Fibroblast of skin of scalp (primary cell): ENCODE measurements at places on chromosomes 12 and 14.
A peak's percentile ranks its signal among the peaks of the same experiment; 100 is the strongest.

DNA sequence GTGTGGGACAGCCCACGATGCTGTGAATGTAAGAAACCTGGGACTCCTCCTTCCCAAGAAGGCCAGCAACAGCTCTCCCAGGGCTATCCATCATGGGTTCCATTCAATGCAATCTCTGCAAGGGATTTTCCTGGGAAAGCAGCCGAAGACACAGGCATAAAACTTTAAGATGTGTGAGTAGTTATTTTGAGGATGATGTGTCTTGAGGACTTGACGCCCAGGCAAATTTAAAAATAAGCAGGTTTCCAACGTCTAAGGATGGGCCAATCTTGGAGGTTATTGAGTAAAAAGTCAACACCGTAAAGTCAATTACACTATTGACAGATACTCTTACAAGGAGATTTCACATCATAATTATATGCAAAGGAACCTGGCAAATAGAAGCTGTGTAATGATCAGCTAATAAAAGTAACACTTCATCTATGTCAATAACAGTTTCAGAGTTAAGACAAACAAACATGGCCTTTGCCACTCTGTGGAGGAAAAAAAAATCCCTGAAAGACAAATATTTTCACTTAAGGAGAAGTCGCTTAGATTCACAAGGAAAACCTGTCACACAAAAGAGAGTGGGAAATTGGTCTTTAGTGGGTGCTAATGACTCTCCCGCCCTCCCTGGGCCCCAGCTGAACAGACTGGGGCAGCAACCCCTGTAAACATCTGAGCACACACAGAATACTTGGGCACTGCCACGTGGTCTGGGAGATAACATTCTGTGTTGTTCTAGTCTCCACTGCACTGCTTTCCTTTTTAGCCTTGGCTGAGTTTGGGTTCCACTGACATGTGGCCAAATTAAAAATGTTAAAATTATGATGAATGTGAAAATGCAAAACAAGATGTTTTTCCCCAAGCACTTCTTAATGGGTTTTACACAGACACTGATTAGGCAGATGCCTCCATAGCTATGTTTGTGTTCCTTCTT, 240.9 kb downstream of the FOXN3 start:
- no peak for DNase-seq

DNA sequence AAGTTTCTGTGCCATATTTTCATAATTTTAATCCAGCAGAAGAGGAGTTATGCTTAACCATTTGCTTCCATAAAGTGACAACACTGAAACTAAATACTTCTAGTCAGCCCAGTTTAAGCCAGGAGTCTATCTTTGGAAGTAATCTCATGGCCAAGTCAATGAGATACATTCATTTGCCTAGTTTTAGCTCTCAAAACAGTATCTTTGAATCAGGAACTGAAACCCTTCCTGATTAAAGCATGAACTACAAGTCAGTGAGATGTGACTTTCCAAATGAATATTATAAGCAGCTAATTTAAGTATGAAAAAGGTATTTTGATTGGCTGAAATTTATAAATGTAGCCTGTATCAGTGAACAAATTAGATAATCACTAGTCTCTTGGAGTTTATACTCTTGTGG, 491.5 kb downstream of the SLC6A15 start:
- no peak for DNase-seq

- DNase-seq, result no peak
Observed at GRCh38 chr14:54058505-54058904, 101.9 kb upstream of the BMP4 start.

DNA sequence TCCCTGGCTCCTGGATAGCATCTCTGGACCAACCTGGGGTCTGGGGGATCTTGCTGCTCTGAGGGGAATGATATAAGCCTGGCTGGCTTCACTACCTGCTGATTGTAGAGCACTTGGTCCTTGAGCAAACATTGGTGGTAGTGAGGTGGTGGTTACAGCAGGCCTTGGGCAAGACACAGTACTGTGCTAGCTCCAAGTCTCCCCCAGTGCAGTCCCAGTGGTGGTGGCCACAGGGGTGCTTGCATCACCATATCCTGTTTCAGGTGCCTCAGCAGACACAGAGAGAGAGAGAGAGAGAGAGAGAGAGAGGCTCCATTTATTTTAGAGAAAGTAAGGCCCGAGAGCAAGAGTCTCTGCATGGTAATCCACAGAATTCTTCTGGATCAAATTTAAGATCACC, 186.3 kb downstream of the MYRFL start:
- no peak for DNase-seq

DNA sequence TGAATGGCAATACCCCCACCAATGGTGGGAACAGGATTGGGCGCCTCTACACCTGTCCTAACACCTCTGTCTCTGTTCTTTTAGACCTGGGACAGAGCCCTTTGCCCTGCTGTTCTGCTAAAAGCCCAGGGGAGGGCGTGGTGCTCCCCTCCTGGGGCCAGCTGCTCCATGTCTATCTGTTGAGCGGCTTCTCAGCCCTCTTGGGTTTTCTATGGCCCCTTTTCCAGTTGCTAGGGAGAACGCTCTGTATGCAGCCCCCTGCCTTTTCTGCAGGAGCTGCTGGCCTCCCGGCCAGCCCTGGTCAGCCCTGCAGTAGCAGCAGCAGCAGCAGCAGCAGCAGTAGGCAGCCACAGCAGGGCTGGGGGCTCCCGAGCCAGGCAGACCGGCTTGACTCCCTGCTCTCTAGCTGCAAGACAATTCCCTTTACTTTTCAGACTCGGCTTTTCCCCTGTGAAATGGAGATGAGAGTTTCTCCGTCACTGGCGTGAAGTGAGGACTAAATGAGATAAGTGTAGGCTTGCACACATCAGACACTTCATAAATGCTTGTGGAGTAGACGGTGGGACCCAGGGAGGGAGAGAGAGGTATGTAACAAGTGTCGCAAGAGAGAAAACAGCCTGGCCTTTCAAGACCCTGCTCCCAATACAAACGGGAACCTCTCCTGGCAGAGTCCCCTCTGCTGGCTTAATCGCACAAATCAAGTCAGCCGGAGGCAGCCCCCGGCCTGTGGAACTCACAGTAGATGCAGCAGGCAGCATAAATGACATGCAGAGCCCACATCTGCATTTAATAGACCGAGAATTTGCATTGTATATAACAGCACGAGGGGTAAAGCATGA, 1.0 kb downstream of the RTL1 start:
- no peak for DNase-seq

GRCh38 chr12:121366063-121366459, 13.8 kb upstream of the ANAPC5 start:
- DNase-seq, result no peak

- no peak for DNase-seq
Observed at GRCh38 chr12:85060916-85061315, 24.8 kb downstream of the LRRIQ1 start.

DNA sequence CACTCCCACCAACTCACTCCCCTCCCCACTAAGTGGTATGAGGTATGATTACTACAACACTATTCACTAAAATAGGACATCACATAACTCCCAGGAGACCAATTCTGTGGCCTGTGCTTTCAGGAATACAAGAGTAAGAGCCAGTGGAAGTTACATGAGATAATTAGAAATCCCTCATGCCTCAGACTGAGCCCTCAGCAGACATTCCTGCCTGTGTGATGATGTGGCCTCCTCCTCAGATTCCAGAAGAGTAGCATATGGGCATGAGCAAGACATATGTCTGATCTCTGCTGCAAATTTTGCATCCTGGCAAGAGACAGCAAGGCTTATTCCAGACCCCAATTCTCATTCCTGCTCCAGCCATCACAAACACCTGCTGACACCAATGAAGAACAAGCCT, 46.0 kb upstream of the BMP4 start:
- peak; percentile 93 for DNase-seq

DNA sequence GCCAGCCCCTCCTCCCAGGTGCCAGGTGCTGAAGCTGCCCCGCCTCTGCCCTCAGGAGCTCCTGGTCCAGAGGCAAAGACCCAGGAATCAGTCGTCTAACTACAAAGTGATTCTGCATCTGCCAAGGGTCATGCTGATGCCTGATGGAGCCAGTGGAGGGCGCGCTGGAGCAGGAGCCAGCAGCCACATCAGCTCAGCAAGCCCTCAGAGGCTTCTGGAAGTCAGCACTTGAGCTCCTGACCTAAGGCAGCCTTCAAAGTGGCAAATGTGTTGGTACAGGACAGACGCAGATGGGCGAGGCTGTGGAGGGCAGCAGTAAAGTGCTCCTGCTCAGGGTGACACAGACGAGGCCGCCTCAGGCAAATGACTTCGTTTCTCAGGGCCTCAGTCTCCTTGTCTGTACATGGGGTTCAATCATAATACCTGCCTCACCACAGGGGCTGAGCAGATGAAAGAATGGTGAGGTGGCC, 10.9 kb downstream of the C12orf43 start:
- DNase-seq, result peak; percentile 31
